ENCODE measurements at places on chromosomes 3 and 15.

DNA sequence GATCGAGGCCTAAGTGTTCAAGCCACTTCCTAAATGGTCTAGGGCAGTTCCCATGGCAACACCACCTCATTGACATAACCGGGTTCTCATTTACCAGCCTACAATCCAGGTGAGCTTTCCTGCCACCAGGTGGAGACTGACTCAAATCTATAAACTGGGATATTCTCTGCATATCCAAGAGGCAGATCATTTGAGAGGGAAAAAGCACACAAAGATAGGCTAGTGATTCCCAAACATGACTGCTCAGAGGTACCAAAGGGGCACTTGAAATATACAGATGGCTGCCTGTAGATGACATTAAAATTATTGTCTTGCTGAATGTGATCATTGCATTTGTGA lies 141.3 kb upstream of the PROK2 start:
- DNase-seq = no peak

- no peak for DNase-seq
Measured at GRCh38 chr3:45026957-45027356, 854 bp downstream of the CLEC3B start.

- no peak for DNase-seq
Measured at GRCh38 chr15:31457631-31458526, 131.2 kb downstream of the KLF13 start.

DNA sequence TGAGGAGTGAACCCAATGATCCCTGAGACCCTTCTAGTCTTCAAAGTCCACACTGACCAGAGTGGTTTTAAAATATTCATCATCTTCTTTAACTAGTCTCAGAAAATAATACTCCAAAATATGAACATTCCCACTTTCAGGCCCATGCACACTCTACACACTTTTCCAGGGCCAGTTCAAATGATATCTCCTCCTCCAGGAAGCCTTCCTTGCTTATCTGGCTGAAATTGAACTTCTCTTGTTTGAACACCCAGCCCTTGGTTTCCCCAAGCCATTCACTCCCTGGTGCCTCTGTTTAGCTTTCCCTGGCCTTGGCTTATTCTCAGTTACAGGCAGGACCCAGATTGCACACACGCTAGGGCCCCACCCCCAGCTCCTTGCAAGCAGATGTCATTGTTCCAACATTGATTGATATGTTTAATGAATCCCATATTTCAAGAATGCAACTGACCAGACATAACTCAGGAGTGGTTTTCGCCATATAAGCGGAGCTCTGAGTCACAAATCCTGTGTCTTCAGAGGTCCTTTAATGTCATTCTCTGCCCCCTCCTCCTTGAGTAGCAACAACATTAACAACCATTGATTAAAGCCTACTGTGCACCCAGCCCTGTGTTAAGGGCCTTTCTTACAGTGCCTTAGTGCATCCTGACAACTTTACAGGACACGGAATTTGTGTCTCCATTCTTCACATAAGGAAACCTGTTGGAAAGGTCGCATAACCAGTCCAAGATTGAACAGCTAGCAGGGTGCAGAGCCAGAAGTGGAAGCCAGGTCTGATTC lies 2.1 kb downstream of the ITGA11 start:
- no peak for DNase-seq

GRCh38 chr15:39585871-39586301 lies 5.0 kb downstream of the THBS1 start:
- DNase-seq = no peak

- no peak for DNase-seq
Measured at GRCh38 chr15:66630801-66631351, 65.1 kb upstream of the LCTL start.

GRCh38 chr3:11434563-11435096 lies 162.4 kb downstream of the ATG7 start:
- no peak for DNase-seq

- no peak for DNase-seq
Measured at GRCh38 chr15:85793641-85794597, 806 bp downstream of the KLHL25 start.

- DNase-seq = peak; percentile 10
Measured at GRCh38 chr3:71489315-71489761, 94.2 kb downstream of the FOXP1 start.

GRCh38 chr15:65068403-65068788 lies 605 bp upstream of the RASL12 start:
- no peak for DNase-seq

DNA sequence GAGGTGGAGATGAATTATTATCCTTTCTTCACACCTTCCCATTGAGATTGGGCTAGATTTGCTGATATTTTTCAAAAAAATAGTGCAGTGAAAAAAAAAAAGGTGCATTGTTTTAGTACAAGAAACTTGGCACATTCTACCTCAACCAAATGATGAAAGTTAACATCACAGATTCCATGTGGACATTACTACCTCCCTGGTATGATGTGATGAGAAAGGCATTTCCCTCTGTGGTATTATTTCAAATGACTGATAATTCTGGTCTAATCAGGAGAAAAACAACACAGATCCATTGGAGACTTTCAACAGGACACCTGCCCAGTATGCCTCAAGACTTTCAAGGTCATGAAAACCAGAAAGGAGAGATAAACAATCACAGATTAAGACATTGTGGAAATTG lies 313.4 kb downstream of the BCHE start:
- DNase-seq = no peak

GRCh38 chr3:166634091-166634746 lies 745.9 kb downstream of the ZBBX start:
- DNase-seq = no peak

DNA sequence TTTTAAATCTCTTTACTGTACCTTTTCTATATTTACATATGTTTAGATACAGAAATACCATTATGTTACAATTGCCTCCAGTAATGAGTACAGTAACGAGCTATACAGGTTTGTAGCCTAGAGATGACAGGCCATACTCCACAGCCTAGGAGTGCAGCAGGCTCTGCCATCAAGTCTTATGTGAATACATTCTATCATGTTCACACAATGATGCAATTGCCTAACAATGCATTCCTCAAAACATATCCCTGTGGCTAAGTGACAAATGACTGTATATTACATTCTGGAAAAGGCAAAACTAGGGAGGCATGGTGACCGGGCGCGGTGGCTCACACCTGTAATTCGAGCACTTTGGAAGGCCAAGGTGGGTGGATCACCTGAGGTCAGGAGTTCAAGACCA lies 192.4 kb upstream of the IGF1R start:
- DNase-seq = no peak

GRCh38 chr3:148773805-148774204 lies 53.8 kb upstream of the CPB1 start:
- no peak for DNase-seq

DNA sequence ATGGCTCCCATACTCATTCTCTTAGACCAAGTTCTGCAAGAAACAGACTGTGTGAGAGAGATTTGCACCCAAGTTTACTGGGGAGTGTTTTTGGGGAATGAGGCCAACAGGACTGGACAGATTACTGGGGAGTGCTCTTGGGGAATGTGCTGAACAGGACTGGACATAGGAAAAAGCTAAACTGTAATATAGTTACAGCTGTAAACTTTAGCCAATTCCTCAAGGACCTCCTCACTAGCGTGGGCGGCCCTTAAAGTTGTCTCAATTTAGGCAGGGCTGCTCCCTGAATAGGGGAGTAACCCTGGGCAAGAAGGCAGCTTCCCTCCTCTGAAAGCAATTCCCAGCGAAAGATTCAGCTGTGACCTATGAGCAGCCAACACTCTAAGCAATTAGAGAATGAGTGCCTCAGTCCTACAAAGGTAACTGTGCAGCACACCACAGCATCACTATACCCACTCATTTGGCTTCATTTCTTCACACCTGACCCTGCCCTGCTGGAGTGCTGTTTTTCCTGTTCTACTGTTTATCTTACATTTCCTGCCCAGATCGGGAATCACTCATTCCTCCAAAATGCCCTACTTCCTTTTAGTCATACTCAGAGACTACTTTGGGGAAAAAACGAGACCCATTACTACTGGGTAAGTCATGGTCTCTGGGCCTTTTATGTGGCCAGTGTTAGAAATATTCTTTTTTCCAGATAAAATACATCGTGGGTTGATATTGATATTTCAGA lies 41.3 kb upstream of the TRIM42 start:
- DNase-seq = no peak

GRCh38 chr3:53089511-53089910 lies 40.7 kb downstream of the RFT1 start:
- DNase-seq = no peak

GRCh38 chr3:46006238-46007032 lies 10.8 kb upstream of the FYCO1 start:
- DNase-seq = no peak

- no peak for DNase-seq
Measured at GRCh38 chr3:123687286-123687685, 102.4 kb upstream of the HACD2 start.

DNA sequence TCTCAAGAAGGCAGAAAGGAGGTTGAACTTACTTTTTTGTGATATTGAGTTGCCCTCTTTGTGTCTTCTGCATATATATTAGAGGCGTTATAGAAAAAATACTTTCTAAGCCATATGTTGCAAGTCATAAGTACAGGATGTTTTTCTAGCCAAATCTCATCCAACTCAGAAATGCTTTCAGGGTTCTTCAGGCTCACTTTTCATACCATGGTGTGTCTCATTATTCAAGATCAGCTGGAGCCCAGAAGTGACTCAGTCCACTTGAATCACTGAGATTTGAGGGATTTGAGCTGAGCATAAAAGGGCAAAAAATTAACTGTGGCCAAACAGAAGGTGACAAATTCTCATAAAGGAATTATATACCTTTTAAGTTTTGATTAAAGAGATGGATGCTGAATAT lies 157.3 kb downstream of the WNT5A start:
- no peak for DNase-seq

GRCh38 chr15:73697033-73697467 lies 12.9 kb downstream of the CD276 start:
- peak; percentile 48 for DNase-seq
